ENCODE measurements at places on chromosomes 16 and 17.

DNA sequence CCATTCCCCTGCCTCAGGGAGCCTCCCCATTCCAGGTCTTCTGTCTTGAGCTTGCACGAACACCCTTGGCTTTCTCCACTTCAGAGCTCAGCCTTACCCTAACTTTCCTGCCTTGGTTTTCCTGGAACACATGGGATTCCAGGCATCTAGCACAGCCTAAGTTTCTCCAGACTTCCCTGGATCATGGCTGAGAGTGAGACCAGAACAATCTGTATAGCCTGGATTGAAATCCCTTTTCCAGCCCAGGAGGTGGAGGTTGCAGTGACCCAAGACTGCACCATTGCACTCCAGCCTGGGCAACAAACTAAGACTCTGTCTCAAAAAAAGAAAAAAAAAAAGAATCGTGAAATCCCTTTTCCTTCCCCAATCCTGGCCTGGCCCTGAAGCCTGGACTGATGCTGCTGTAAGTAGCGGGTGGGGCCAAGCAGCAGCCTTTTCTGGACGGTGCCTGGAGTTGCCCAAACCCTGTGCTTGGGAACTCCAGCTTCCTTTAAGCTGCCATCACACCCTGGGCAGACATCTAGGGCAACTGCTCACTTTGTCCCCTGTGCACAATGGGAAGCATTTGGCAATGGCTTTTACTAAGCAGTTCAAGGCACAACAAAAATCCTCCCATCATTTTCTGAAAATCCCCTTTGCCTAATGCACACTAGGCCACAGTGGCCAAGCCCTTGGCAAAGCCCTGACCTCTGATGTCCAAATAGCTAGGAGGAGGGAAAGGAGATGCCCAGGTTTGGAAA is 12.0 kb upstream of the SLC16A5 start:
- DNase-seq, result no peak

DNA sequence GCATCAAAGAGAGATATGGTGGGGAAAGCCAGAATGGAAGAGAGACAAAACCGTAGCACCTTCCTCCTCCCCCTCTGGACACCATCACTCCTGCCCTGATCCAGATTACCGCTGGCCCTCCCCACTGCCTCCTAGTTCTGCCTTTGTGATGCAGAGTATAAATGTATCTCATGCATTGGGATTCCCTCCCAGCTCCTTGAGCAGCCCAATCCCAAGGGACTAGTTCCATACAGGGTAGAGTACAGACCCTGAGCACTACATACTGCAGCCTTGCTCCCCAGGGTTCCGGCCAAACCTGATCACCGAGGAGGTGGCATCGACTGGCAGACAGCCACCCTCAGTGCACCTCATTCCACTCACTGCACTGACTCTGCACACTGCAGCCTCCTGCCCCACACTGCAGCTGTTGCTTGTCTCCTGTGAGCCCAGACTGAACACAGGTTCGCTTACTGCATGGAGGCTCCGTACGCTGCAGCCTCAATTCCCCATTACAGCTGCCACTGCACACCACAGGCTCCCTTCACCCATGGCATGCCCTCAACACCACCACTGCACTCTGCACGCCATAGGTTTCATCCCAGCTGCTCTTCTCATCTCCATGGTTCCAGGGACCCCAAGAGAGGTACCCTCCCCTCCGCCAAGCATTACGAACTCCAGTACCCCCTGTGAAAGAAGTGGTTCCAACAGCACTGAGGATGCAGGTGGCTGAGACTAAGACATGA is 1.7 kb upstream of the THRA start:
- DNase-seq, result no peak

- no peak for DNase-seq
Observed at GRCh38 chr17:50785946-50786570, 18.7 kb upstream of the ANKRD40CL start.

DNA sequence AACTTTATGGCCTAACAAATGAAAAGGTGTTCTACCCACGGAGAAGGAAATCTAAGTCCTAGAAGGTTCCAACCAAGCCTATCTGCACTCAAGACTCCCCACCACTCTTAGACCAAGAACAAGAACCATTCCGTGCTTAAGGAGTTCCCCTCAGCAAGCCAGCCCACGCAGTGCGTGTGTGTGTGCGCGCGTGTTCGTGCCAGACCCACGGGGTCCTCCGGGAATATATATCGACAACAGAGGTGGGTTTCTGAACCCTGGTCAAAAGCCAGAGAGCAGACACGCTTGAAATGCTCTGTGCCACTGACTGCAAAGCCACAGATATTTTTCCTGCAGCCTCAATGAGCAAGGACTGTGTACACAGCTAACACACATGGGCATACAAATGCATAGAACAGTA is 70.7 kb downstream of the SLC39A11 start:
- no peak for DNase-seq

- DNase-seq, result no peak
Observed at GRCh38 chr17:4334776-4335584, 31.5 kb downstream of the UBE2G1 start.

GRCh38 chr16:54927125-54928015 is 3.3 kb upstream of the IRX5 start:
- no peak for DNase-seq

DNA sequence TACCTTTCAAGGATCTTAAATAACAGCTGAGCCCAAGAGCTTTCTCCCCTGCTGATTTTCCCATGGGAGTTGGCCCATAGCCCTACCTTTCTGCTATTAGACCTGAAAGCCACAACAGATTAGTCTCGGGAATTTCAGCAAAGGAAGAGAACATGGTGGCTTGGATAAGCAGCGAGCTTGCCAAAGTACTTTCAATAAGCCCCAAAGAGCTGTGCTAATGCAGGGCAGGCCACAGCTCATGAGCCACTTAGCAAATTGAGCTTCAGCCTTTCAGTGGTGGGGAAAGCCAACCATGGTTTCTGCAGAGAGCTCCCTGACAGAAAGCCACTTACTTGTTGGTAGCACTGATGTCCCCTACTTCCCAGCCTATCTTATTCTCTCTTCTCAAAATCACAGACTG is 217.8 kb upstream of the IRX5 start:
- no peak for DNase-seq

- DNase-seq, result no peak
Observed at GRCh38 chr16:4510747-4511426, 27.7 kb downstream of the CDIP1 start.

DNA sequence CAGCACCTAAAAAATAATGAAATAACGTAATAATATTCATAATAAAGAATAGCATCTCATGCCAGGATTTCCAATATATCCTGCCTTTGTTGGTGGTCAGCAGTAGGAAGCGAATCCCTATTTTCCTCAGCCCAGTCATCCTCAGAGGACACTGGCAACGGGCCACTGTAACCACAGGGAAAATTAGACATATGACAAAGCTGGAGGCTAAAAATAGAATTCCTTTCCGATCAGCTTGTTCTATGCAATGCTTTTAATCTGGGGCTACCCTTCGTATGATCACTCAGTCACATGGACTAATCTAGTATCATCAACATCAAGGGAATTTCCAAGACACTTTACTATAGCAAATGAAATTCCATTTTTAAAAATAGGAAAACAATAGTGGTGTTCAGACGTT is 246.9 kb upstream of the KCNJ16 start:
- DNase-seq, result no peak

- no peak for DNase-seq
Observed at GRCh38 chr16:10200637-10201586, 18.7 kb upstream of the GRIN2A start.

DNA sequence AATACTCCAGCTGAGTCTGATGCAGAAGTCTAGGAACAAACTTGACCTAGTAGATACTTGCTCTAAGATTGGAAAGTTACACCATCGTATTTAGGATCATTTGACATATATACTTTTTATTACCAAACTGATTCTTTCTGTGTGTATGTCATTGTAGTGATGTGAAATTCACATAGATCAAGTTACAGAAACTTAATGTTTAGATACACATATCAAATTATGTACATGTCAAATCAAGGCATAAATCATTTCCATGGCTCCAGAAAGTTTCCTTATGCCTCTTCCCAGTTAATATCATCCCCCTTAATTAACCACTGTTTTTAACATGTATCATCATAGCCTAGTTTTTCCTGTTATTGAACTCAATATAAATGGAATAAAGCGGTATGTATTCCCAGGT is 292.0 kb upstream of the CDH11 start:
- DNase-seq, result no peak

DNA sequence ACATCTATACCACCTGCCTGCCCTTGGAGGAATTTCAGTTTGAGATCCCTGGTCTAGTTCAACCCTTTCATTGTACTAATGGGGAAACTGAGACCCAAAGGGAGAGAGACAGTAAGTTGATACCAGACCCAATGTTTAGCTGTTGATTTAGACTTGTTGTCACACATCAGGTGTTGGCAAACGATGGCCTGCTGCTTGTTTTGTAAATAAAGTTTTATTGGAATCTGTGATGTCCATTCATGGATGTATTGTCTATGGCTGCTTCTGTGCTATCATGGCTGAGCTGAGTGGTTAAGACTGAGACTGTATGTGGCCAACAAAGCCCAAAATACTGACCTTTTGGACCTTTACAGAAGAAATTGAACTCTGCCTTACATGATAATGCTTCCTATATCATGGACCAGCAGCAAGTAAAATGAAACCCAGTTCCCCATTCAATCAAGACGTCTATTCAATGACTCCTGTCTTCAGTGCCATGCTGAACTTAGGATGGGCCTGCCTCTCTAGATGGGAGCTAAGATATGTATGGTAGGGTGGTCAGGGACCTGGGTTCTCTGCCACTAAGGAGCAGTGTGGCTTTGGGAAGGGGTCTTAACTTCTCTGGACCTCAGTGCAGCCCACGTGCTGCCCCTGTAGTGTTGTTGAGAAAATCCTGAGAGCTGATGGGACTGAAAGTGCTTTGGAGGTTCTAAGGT is 111.0 kb downstream of the IRX5 start:
- no peak for DNase-seq

- DNase-seq, result no peak
Observed at GRCh38 chr16:77077256-77077922, 113.6 kb upstream of the MON1B start.

GRCh38 chr17:65797101-65797500 is 235.7 kb upstream of the AXIN2 start:
- no peak for DNase-seq

- no peak for DNase-seq
Observed at GRCh38 chr17:78372841-78373240, 5.6 kb upstream of the PGS1 start.

DNA sequence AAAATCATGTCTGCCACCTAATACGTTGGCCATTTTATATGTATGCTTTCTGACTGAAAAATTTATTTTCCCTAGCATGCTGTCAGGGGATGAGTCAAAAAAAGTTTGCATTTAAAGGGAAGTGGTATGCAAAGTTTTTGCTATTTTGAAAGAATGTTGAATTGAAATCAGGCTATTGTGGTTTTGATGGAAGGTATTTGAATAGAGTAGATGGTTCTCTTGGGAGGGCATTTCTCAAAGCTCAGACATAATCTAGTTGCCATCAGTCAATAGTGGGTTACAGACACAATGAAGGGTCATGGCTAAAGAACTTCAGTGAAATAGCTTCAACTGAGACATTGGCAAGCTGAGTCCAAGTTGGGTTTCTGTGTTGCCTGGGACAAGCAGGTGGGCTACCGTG is 102.4 kb downstream of the MAP2K6 start:
- no peak for DNase-seq

- no peak for DNase-seq
Observed at GRCh38 chr16:81539009-81539758, 94.6 kb downstream of the CMIP start.

- DNase-seq, result peak; percentile 49
Observed at GRCh38 chr16:8928467-8928957, 35.2 kb downstream of the USP7 start.

GRCh38 chr17:63701868-63702720 is 2.2 kb upstream of the LIMD2 start:
- no peak for DNase-seq

- DNase-seq, result no peak
Observed at GRCh38 chr16:59759296-59759695, 1025.2 kb upstream of the GOT2 start.

DNA sequence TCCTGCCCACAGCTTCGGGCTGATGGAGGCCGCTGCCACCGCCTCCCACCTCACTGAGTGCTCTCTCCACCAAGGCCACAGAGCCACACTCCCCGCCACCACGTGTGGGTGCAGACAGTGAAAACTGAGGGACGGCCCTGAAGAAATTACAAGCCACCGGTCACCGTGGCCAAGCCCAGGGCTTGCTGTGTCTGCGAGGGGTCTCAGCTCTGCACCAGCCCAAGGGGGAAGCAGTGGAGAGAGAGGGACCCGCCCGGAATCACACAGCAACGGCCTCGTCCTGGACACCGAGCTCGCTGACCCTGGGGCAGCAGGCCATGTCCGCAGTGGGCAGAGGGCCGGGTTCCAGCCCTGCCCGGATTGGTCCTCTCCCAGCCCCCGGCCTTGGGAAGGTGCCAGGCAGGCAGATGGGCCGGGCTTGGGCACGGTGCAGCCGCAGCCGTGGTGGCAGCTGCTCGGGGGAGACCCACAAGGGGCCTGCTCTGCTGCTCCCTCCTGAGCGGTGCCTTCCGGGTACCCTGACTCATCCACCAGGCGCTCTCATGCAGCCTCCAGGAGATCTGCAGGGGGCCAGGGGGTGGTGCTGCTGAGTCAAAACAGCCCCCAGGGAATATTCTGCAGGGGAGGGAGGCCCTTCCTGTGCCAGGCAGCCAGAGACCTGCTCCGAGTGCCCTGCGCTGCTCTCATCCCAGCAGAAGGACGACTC is 52.0 kb downstream of the CBFA2T3 start:
- no peak for DNase-seq

GRCh38 chr16:72938795-72939164 is 109.1 kb downstream of the ZFHX3 start:
- no peak for DNase-seq

GRCh38 chr16:57742543-57742942 is 7.0 kb downstream of the KATNB1 start:
- DNase-seq, result no peak

DNA sequence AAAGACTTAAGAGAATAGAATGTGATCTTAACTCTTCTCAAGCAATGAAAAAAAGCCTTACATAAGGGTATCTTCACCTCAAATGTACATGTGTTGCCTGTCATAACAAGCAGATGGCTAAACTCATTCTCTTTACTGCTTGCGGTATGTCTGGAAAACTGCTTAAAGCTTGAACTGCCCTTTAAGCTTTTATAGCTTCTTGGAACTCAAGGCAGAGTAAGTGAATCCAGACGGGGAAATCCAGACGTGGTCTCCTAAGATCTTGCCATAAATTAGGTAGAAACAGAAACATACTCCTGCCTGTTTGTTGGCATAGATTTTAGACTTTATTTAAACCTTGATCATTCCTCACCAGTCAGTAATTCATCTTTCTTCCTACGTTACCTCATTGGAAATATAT is 19.6 kb downstream of the CLUAP1 start:
- DNase-seq, result no peak

DNA sequence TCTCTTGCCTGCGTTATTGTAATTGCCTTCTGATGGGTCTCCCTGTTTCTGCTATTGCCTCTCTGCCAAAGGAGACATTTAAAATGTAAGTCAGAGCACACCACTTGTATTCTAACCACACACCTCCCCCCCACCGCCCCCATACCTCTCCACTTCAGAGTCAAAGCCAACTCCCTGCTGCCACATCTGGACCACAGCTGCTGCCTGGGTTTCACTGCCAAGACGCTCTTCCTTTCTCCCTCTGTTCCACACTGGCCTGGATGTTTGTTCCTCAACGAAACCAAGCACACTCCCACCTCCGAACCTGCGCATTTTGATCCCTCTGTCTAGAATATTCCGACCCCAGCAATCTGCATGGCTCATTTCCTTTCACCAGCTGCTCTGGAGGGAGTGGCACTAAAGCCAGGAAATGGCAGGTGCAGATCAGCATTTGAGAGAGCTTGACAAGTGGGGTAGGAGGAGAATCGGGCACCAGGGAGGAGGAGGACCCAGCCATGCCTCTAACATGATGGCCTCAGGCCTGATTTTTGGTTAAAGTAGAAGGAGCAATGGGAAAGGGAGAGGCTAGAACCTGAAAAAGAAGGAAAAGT is 92.4 kb upstream of the HS3ST2 start:
- no peak for DNase-seq
